Globus pallidus (tissue), 1 donor: ENCODE measurements at places on chromosomes 4 and X.

- no peak for DNase-seq
Observed at GRCh38 chrX:139801397-139801813, 93.4 kb upstream of the MCF2 start.

GRCh38 chrX:38126179-38126578 is 94.5 kb downstream of the SRPX start:
- no peak for DNase-seq

DNA sequence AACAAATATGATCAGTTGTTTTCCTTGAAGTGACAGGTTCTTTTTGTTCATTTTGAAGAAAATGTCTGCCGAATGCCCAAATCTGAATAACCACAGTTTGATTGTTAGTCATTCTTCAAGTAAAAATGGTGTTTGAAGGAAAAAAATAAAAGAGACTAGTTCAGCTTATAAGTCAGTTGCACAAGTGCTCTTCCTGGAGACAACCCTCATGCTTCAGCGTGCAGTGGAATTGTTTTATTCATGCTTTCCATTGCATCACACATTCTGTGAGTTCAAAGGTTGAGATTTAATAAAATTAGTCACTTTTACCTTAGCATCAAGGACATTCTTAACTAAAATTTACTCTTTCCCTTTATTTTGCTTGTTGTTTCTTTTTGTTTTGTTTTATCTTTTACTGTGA is 404.9 kb downstream of the ZNF674 start:
- DNase-seq, result no peak

GRCh38 chr4:185480016-185480732 is 8.6 kb upstream of the CCDC110 start:
- no peak for DNase-seq

DNA sequence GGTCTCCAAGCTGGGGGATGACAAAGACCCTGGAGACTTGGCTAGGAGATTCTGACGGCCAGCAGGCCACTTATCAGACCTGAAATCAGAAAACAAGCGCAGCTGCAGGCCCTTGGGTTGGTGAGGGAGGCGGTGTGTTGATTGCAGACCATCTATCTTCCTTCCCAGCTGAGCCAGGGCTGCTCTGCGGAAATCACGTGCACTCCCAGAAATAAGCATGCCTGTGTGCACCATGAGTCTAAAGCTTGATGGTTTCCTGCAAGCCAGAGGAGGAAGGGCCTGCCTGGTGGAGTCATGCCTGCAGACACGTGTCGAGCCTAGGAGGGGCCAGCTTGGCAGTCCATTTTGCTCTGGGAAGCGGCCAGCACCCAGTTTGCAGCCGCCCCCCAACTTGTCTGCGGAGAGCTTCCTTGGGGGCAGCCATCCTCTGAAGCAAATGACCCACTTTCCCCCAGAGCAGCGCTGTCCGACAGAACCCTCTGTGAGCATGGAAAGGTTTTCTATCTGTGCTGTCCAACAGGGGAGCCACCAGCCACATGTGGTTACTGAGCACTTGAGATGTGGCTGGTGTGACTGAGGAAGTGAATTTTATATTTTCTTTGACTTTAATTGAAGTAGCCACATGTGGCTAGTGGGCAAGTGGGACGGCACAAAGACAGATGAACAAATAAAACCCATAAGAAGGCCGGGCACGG is 175.7 kb upstream of the BCOR start:
- peak; percentile 33 for DNase-seq

DNA sequence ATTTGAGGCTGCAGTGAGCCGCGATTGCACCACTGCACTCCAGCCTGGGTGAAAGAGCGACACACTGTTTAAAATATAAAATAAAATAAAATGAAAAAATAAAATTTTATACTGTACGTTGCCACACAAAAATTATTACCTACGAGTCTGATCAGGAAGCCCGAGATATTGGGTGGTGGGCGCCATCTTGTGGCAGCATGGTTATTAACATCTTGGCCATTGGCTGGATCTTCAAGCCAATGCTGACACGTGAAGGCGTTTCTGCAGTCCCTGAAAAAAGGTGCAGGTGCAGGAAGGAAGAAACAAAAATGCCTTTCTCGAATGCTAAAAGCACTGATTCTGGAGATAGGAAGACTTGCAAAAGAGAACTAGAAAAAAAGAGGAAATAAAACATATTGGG is 4.9 kb upstream of the TLR8 start:
- DNase-seq, result peak; percentile 15

DNA sequence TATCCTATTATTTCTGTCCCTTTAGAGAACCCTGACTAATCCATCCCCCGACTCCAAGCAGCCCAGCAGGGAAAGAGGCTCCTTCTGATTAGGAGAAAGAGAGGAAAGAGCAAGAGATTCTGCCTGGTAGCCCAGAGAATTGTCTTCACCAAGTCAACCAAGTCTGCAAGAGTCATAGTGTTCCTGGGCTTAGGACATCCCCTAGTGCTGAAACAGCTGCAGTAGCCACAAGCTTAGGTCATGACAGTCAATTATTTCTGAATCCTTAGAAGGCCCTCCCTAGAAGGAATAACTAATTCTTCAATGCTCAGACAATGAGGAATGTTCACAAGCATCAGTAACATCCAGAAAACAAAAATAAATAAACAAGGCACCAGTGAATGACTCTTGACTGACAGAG is 480.3 kb upstream of the GRIA3 start:
- no peak for DNase-seq

- no peak for DNase-seq
Observed at GRCh38 chr4:37561803-37562207, 124.4 kb downstream of the RELL1 start.

DNA sequence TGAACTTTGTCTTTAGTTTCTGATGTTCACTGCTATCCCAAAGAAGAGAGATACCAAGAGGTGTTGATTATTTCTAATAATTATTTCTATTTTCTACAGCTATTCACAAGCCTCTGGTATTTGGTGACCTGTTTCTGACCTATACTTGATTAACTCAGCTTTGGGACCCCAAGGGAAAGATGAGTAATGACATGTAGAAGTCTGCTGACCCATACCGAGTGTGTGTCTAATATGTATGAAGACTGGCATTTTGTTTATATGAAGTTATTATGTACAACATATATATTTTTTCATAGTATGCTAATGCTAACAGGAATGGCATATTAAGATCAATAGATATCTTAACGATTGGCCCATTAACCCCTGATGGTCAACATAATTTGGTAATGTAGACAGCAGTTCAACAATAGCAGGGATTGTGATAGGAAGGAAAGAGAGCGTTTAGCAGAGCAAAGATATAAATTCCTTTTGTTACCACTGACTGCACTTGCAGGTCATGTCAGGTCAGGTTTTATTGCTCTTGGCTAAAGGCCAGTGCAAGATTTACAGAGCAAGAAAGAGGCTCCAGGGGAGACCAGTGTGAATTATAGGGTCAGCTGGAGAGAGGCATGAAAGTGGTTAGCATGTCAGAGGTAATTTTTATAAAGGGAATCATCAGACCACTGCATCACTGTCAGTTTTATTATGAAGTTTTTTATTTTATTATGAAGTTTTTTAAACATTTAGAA is 94.7 kb upstream of the DIPK2B start:
- DNase-seq, result no peak

DNA sequence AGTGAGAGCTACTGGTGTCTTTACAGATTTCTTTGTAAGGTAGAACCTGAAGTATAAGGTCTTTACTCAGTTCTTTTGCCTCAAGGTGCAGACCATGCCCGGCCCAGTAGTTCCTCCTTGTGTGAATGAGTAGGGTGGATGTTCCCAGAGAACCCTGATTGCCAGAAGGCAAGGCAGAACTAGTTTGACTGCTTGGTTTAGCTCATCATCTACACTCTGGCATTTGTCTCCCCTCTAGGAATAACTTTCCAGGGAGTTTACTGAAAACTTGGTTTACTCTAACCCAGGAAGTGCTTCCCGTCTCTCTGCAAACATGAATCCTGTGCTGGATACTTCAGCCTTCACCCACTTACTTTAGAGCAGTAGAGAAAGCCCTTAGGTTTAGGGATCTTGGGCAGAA is 29.1 kb downstream of the MCUB start:
- DNase-seq, result no peak

DNA sequence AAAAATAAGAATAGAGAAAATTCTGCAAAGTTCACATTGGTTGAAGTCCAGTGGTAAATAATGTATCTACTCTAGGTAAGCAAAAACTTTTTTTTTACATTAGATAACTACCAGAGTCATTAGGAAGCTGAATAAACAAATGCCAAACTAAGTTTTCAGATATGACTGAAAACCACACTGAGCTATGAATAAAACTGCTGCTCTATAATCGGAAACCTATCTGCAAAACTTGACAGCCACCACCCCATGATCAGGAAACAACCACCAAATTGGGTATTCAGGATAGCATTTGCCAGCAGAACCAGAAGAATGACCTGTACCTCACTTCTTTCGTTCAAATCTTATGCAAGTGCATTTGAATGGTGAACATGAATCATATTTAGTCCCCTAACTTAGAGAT is 173.0 kb upstream of the TET2 start:
- no peak for DNase-seq

- no peak for DNase-seq
Observed at GRCh38 chr4:4704267-4704666, 155.2 kb upstream of the MSX1 start.

DNA sequence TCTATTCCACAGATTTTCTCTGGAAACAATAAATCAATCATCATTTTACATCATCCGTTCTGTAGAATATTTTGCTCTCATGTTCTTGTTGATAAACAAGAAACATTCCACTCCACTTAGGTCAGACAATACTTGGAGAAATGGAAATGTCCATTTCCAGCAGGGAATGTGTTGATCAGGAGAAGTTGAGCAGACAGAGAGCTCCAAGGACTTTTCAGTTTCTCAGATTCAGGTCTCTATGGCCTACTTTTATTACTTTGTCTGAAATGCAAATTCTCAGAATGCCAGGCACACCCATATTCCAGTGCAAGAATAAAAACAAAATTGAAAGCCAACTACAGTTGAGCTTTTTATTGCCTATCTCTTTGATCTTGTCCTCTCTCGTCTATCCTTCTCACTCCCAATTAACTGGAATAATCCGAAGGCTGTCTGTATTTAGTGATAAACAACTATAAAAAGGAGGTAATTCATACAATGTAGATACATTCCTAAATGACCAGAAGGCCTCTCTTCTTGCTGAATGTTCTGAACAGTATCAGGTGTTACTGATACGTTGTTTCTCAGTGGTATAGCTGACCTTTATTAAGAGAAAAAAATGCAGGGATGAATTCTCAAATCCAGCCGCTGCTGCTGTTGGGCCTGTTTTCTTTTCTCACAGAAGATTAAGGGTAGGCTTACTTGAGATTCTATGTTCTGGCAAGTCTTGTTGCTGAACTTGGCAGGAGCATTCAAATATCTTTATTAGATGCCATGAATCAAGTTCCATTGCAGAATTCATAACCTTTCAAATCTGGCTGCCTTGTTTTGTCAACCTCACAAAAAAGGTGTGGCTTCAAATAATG is 72.1 kb downstream of the HPGD start:
- no peak for DNase-seq

DNA sequence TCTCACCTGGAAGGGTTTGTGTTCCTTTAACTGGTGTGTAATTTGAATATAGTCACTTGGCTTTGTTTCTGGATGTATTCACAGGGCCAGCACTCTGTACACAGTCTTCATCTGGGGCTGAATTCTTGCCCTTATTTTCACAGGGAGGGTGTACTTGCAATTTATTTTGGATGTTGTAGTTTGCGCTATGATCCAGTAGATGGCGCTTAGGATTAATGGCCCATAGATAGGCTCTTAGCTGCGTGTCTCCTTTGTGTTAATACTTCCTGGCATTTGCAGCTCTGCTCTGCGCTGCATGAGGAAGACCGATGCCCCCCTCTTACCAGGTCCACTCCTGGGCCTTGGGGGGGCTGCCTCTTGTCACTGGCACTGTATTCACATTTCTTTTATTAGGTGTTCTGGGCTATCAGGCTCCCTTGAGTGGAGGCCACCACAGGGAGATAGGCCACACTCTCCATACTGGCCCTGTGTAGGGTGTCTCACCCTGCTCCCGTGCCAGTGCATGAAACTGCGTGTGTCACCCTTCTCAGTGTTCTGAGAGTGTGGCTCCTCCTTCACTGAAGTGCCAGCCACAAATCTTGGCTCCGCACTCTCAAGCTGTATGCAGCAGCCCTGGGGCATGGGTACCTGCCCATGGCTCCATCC is 562.2 kb downstream of the ZIC3 start:
- DNase-seq, result peak; percentile 13

DNA sequence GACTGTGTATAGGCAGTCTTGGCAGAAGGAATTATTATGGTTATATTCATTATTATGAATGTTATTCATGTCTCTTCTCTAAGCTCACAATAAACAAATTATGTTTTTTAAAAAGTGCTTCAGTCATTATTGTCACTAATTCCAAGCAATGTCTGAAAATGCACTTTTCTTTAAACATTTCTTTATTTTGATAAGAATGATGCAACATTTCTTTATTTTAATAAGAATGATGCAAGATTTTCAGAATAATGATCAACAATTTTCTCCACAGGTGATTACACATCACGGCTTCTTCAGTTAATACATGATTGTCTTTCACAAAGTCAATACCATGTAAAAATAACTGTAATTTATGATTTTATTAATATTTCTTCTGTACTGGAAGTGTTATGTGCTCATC is 22.7 kb downstream of the MAGEA4 start:
- no peak for DNase-seq

DNA sequence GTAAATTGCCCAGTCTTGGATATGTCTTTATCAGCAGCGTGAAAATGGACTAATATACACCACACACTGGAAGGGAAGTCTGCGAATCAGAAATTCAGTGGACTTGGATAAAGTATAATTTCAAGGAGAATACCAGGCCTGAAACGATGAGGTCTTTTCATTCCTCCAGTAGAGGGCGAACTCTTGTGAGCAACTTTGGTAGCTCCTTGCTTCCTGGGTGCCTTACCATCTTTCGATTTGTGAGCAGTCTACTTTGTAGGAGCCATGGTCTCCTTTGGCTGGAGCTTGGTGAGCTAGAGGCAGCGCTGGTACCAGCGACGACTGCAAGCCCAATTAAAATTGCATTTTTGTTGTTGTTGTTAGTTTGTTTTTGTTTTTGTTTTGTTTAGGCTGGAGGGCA is 791.9 kb downstream of the FAT4 start:
- no peak for DNase-seq

DNA sequence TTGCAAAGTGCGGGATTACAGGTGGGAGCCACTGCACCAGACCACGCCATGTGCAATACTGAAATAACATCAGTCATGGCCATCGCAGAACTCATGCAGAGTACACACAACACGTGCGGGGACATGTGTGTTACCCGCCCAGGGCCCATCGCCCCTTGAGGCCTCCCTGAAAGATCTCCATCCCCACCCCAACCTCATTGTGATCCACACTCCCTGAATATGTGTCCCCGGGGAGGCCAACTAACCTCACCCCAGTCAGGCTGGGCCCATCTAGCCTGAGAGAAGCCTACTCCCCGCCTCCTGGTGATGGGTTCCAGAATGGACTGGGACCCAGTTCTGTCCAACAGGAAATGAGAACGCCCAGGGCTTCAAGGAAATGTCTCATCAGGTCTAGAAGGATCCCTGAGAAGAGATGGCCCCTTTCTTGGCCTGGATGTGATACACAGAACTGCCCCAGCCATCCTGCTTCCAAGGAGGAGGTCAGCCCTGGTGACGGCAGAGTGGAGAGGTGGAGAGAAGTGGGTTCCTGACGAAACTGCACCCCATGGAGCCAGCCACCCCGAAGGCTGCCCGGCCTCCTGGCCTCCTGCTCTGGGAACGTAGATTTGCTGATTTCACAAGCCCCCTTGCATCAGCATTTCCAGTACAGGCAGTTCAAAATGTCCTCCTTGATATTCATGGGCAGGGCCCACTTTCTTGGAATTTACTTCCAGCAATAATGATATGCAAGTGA is 22.5 kb upstream of the CLDN24 start:
- DNase-seq, result no peak

GRCh38 chr4:86048426-86048825 is 311.4 kb downstream of the MAPK10 start:
- no peak for DNase-seq

- no peak for DNase-seq
Observed at GRCh38 chr4:137025484-137026059, 506.7 kb downstream of the PCDH18 start.
